ENCODE measurements at places on chromosomes 2 and 18.

DNA sequence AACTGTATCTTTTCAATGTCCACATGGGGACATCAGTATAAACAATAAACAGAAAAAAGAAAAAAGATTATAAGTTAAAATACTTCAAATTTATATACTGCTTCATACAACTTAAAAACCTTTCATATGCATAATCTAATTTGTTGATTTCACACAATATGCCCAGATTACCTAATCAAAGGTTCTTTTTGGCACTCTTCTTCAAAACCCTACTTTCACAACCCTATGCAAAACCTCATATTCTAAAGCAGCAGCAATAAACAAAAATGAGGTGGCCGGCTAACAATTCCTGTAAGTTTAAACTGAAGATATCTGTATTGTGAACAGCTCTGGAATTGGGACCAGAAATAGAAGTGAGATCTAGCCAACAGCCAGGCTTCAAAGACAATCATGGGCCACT lies 28.6 kb downstream of the STK17B start:
- no peak for DNase-seq

- no peak for DNase-seq
Measured at GRCh38 chr2:96369186-96369585, 33.6 kb downstream of the NCAPH start.

- peak; percentile 93 for DNase-seq
Measured at GRCh38 chr2:70919672-70920366, 15.9 kb upstream of the ATP6V1B1 start.

DNA sequence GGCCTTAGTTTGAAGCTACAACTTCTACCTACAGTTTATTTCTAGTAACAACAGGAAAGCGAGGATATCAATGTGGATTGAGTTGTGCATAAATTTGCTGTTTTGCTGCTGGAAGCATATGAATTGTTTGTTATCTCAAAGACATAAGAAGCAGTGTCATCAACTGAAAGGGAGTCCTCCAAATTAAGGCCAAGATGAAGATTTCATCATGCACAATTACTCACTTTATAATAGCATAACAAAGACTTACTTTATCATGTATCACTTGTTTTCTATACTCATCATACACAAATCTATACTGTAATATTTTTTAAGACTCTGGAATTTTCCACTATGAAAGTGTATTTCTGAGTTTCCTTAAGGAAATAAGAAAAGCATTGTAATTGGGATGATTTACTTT lies 136.1 kb upstream of the FANCL start:
- no peak for DNase-seq

GRCh38 chr2:141468761-141469160 lies 662.1 kb downstream of the LRP1B start:
- DNase-seq, result peak; percentile 70

DNA sequence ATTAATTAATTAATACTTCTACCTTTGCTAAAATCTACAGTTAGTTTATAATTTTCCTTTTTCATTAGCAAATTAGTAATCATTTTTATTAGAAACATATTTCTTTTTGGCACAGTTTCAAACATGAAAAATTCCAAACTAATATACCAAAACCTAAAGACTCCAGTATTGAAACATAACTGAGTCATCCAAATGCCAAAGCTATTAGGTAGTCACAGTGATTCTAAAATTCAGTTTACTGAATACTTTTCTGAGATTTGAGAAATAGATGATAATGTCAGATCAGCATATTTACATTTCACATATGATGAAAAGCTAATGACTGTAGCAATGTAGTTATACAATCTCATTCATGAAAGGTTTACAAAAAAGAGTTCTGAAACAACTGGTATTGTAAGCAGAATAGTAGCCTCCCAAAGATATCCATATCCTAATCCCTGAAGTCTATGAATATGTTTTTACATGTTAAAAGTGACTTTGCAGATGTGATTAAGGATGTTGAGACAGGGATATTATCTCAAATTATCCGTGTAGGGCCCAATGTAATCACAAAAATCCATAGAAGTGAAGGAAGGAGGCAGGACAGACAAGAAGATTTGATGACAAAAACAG lies 680.2 kb upstream of the CHAC2 start:
- no peak for DNase-seq

DNA sequence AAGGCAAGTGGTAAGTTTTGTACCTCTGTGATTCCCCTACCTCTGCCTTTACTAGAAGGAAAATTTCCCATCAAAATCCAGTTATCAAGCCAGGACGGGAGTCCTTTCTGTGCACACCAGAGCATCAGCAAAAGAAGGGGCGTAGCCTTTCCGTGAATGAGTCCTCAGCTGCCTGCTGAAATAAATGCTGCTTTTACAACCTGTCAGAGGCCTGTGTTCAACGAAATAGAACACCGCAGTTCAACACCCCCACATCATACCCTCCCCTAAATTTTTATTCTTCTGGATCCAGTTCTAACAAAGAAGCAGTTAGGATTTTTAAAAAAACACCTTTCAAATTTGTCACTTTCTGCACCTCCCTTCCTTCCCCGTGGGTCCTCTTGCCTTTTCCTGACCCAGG lies 135.8 kb downstream of the SETBP1 start:
- DNase-seq, result no peak

DNA sequence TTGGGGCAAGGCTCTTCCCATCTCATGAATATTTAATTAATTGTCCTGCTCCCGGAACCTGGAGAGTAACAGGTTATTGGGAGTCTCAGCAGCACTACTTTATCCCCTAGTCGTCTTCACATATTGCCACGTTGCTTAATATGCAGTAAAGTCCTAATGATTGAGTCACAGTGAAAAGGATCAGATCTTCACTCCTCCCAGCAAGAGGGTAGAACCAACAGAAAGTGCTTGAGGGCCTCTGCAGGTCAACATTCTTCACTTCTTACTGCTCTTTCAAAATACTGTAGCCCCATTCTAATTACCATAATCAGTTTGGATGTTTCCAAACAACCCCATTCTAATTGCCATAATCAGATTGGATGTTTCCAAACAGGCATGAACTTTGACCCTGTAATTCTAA lies 801.0 kb downstream of the LRRTM4 start:
- DNase-seq, result no peak

GRCh38 chr2:235963853-235964577 lies 204.2 kb downstream of the GBX2 start:
- no peak for DNase-seq

DNA sequence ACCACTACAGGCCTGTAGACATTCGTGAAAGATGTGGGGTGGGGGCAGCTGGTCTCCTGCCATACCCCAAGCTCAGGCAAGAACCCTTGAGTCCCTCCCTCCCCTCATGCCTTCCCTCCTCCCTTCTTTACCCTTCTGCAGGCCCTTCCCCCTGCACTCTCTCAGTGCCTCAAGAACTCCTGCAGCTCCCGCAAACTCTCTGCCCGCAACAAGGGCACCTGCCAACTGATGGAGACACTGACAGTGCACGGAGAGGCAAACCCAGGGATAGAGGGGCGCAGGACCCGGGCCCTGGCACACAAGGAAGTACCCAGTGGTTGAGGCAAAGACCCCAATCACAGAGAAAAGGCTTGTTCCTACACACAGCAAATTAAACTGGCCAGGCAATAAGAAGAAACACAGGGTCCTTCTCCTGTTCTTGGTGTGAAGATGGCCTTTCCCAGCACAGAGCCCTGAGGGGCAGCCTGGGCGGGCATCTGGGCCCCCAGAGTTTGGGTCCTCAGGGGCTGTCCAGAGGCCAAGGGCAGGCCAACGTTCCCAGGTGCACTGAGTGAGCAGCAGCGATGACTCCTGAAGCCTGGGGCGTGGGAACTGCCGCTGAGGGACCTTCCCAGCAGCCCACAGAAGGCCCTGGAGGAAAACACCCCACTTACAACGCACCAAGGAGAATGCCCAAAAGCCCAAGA lies 1.6 kb downstream of the TEKT4 start:
- no peak for DNase-seq

- no peak for DNase-seq
Measured at GRCh38 chr2:96970910-96971309, 15.5 kb downstream of the FAM178B start.

DNA sequence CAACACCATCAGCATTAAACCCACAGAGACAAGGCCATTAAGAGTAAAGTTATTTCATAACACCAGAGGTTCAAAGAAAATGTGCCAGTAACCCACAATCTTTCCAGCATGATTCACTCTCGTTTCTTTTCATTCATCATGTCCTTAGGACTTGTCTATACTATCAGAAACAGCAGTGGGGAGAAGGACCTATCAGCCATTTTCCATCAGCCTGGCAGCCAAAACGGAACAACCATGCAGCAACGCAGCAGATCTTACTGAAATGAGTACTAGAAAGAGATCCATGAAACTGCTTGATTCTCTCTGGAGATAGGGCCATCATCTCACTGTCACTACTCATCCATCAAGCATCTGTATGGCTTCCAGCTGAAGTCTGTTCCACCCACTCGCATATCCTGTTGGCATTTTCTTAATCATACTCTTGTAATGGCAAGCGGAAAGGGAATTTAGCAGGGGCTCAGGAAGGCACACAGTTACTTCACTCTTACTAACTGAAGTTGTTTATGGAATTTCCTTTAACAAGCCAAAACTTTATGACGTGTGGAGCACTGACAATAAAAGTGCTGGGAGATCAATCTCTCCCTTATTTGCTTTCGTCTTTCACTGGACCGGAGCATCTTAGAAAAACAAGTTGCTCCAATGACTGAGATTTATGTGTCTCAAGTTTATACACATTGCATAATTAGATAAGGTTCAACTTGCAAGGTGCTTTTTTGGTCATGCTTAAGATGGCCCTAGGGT lies 69.7 kb downstream of the EPHA4 start:
- no peak for DNase-seq
